ENCODE measurements at places on chromosomes 2 and 18. TPM values are rescaled to one million over a fixed set of nuclear protein-coding genes. Genes with fewer than 3 reads are reported as not detected.

Gene CRYGD
- not detected for total RNA-seq

Gene GNLY
- not detected for total RNA-seq

Gene FAHD2B
- 5.3 TPM for total RNA-seq

Gene NEURL3
- not detected for total RNA-seq

Gene TMEM18
- total RNA-seq, result 12.1 TPM

Gene SATB2
- total RNA-seq, result 1.3 TPM

Gene BOK
- 59.5 TPM for total RNA-seq

Gene TUBA4B
- total RNA-seq, result not detected

Gene PFN4
- total RNA-seq, result not detected

Gene FAM228A
- total RNA-seq, result 0.10 TPM

Gene FAM237A
- total RNA-seq, result not detected

Gene TLX2
- not detected for total RNA-seq

Gene PRSS56
- not detected for total RNA-seq

Gene LTBP1
- 145 TPM for total RNA-seq

Gene TNFAIP6
- total RNA-seq, result not detected

Gene MC5R
- not detected for total RNA-seq

Gene SERPINB3
- not detected for total RNA-seq

Gene MALL
- 130 TPM for total RNA-seq

Gene ALPI
- total RNA-seq, result not detected

Gene TXNDC2
- total RNA-seq, result 0.10 TPM

Gene TRIM54
- 0.33 TPM for total RNA-seq

Gene GORASP2
- 64.3 TPM for total RNA-seq

Measured in vein endothelial cell (primary cell).